ENCODE measurements at places on chromosomes 12 and 14.
A peak's percentile ranks its signal among the peaks of the same experiment; 100 is the strongest.

DNA sequence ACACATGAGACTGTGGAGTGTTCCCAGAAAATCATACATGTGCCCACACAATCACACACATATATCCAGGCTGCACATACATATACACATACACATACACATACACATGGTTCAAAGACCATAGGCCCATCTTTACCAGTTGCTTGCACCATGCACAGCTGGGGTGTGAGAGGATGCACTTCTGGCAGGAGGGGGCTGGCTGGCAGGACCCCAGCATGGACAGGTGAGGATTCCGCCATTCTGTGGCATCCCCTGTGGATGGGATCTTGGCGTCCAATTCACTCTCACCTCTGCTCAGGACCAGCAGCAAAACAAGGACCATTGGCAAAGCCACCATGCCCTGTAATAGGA, 7.0 kb downstream of the ITGB7 start:
- DNase-seq, result no peak

GRCh38 chr12:116123451-116124258, 153.8 kb downstream of the MED13L start:
- peak; percentile 79 for DNase-seq

DNA sequence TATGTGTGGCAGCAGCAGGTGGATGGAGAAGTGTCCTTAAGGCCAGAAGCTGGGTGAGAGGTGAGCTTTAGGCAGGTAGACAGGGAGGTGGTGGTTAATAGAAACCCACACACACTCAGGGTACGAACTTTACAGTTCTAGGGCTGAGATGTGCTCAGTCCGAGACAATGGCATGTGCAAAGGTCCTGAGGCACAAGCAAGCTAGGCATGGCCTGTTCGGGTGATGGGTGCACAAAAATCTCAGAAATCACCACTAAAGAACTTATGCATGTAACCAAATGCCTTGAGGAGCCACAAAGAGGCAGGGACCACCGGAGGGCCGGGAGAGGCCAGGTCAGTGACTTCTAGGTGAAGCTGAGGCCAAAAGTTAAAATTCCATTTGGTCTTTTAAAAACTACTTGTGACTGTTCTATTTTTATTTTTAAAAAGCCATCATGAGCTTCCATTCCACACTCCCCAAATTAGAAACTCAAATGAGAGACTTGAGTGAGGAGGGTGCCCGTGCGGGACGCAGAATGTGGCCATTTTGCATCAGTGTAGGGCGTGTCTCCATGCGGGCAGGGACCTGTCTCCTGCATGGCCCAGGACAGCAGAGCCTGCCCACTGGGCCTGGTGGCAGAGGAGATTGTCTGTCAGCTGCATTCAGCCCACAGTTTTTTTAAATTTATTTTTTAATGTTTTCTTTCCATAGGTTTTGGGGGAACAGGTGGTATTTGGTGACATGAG, 4.0 kb downstream of the RFLNA start:
- no peak for DNase-seq

DNA sequence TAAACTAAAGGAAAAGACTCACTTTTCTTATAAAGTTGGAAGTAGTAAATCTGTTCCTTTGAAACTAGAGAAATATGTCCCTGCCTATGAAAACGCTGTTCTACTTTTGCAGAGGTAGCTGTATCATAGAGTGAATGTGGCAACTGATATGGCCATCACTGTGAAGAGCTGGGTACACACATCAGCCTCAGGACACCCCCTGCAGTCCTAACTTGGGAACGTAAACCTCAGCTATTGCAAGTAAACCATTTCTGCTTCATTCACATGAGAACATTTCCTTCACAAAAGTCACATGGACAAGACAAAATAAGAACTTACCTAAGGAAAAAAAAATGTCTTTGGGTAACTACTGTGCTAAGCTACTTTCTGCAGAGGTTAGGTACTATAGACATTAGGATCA, 233.3 kb upstream of the PPFIA2 start:
- peak; percentile 58 for DNase-seq

DNA sequence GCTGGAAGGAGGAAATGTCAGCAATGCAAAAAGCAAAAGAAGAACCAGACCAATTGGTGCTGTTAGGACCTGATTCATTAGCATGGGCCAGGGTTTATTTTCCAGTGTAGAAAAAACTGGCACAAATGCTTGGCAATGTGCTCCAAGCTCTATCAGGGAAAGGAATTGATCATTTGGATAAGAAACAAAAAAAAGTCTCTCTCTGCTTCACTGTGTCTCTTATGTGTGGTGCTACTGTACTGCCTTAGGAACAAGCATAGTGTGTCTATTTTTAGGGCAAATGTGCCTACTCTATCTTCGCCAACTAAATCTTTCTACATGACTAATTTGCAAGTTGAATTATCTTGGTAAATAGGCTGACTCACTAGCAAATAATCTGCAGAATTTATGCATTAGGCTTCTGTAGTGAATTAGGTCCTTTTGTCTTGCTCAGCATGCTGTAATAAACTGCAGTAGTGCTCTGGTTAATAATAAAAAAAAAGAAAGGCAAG, 236.7 kb downstream of the MDGA2 start:
- no peak for DNase-seq

DNA sequence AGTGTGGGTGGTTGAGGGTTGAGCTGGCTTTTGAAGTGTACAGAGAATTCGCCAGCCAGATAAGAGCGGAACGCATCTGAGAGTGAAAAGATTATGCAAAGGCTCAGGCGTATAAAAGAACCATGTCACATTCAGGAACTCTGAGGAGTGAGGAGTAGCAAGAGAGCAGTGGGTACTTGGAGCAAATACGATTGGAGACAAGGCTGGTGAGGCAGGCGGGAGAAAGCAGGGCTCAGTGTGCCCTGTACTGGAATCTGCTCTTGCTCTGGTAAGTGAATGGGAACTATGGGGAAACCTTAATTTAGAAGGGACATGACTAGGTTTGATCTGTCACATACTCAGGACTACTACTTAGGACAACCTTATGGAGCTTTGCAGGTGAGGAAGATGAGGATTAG, 87.0 kb downstream of the PTPRB start:
- no peak for DNase-seq

DNA sequence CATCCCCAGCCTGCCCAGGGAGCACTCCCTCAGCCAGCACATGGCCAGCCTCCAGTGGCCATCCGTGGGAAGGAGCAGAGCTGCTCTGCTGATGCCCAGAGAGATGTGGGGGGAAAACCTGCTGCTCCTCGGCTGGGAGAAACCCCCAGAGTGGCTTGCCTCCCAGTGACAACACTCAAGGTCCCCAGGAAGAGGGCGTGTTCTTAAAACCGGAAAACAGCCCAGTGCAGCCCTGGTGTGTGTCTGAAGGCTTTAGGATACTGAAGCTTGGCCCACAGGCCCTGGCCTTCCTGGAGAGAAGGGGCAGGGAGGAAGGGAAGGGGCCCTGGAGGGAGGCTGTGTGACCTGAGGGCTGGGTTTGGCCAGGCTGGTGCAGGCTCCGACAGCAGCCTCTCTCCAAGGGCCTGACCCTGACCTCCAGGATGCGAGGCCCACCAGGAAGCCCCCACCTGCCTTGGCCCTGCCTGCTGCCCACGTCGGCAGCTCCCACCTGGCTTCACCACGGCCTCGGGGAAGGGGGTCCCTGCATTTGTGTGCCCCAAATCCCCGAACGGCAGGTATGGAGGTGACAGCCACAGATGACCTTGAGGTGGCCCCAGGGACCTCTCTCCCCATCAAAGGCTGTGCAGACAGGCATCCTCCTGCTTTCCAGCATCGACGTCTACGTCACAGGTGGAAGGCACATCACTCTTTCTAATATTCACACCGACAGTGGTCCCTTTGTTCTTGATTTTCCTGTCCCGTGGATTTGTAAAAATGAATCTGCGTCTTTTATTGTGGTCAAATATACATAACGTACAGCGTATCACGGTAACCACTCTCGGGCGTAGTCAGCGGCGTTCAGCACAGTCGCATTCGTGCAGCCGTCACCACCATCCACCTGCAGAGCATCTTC, 190.0 kb upstream of the C14orf180 start:
- peak; percentile 50 for DNase-seq

DNA sequence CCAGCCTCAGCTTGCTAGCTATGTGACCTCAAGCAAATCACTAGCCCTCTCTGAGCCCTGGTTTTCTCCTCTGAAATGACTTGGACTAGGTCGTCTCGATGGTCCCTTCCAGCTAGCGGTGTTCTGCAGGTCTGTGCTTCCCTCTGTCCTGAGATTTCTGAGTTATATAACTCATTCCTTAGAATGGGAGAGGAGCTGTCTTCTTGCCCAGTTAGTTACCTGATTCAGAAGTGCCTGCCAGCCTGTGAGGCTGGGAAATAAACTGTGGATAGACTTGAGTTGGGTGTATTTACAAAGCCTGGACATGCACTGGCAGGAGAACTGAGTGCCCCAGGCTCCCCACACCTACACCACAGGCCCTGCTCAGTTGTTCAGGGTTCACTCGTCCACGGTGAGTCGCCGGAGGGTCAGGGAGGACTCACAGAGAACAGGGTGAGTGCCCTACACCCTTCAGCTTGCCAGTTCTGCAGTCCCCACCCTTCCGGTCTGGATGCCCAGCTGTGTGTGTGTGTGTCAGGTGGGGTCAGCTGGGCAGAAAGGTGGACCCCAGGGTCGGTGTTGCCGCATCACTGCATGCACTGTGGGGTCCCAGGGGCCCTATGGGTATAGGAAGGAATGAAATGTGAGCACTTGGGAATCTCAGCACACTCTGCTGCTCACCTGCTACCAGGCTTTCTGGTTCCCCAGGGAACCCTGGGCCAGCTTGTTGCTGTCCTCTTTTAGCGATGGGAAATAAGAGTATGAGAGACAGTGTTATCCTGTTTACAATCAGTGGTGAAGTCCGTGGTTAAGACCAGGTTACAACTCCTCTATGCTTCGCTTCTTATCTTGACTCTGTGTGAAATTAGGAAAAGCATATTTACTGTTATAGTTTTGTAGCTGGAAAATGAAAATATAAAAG, 348.2 kb downstream of the DPF3 start:
- no peak for DNase-seq

GRCh38 chr12:71870416-71870815, 30.9 kb downstream of the TBC1D15 start:
- DNase-seq, result no peak

- DNase-seq, result peak; percentile 39
Observed at GRCh38 chr14:39175445-39176262, 600 bp downstream of the PNN start.

DNA sequence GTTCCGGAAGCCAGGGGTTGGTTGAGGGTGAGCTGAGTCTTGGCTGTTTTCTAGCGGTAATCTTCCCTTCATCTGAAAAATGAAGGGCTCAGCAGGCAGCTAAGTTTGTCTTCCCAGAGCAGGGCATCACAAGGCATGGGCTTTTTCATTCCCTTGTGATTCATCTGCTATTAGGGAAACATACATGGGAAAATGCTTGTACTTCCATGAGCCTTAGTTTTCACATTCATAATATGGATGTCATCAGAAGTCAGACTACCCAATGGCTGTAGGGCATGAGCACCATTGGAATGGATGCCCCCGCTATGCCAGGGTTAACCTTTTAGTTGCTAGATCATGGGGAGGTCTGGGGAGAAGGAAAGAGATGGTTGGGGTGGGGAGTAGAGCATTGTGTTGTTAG, 18.7 kb downstream of the HELB start:
- DNase-seq, result no peak

- DNase-seq, result no peak
Observed at GRCh38 chr12:77152623-77153193, 87.3 kb upstream of the E2F7 start.

- no peak for DNase-seq
Observed at GRCh38 chr14:61563880-61564617, 131.3 kb upstream of the HIF1A start.

DNA sequence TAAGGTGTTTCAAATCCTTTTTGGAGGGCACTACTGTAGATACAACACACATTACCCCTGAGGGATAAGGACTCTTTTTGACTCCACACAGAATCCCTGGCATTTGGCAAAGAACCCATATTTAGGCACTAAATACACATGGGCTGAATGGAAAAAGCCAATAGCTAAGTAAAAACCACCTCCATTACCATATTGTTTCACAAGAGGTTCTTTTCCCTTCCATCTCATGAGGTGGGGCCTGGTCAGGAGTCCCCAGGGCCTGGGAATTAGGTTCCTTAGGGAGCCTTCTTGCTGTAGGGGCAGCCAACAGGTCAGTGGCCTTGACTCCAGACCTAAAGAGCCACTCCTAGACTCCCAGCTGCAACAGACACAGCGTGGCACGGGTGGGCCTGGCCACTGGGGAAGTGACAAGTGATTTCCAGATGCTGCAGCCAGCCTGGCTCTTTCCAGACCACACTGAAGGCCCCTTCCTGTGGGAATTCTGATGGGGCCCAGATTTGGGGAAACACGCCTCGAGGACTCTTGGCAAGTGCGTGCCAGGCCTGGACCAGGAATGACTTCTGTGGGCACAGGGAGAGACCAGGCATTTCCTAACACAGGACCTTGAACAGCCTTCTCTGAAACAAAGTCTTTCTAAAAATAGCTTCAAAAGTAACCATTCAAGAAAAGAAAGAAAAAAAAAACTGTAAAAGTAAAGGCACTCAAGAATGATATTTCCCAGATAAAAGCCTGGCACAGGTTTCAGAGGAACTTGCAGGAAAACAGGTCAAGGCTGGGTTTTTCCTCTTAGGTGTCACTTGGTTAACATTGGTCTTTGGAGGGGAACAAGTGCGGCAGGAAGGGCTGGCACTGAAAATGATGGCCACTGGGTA, 18.1 kb downstream of the SSH1 start:
- no peak for DNase-seq

DNA sequence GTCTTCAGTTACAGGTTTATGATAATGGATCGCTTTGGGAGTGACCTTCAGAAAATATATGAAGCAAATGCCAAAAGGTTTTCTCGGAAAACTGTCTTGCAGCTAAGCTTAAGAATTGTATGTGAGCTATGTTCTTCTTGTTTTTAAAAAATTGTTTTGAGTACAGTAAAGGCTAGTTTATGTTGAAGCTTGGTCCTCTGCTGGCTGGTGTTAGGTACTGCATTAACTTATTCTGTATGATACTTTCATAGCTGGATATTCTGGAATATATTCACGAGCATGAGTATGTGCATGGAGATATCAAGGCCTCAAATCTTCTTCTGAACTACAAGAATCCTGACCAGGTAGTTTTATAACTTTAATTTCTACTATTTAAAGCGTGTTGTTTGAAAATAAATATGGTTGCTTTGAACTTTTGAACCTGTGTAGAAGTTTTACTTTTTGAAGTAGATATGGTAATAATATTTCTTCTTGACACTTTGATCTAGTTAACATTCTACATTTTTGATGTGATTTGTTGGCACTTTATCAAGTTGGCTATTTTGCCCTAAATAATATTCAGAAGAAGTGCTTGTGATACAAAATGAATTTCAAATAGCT, 55.7 kb downstream of the VRK1 start:
- no peak for DNase-seq

Measured in activated naive CD4-positive, alpha-beta T cell treated with anti-CD3 and anti-CD28 coated beads for 36 hours (primary cell).